ENCODE measurements at places on chromosomes 13 and 19.

DNA sequence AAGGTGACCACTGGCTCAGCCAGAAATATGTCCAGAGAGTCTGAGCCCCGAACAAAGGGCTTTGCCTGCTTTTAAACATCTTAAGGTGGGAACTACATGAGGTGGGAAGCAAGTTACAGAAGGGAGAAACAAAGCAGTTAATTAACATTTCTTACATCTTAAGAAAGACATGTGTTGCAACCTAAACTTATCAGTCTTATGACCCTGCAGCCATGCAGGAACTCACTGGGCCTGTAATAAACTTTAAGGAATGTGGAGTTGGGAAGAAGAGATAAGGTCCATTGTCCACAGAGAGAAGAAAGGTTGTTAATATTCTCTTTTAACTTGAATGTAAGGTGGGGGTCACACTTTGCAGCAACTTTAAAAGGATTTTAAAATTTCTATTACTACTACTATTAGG is 46.8 kb upstream of the CYP2A7 start:
- DNase-seq, result no peak

DNA sequence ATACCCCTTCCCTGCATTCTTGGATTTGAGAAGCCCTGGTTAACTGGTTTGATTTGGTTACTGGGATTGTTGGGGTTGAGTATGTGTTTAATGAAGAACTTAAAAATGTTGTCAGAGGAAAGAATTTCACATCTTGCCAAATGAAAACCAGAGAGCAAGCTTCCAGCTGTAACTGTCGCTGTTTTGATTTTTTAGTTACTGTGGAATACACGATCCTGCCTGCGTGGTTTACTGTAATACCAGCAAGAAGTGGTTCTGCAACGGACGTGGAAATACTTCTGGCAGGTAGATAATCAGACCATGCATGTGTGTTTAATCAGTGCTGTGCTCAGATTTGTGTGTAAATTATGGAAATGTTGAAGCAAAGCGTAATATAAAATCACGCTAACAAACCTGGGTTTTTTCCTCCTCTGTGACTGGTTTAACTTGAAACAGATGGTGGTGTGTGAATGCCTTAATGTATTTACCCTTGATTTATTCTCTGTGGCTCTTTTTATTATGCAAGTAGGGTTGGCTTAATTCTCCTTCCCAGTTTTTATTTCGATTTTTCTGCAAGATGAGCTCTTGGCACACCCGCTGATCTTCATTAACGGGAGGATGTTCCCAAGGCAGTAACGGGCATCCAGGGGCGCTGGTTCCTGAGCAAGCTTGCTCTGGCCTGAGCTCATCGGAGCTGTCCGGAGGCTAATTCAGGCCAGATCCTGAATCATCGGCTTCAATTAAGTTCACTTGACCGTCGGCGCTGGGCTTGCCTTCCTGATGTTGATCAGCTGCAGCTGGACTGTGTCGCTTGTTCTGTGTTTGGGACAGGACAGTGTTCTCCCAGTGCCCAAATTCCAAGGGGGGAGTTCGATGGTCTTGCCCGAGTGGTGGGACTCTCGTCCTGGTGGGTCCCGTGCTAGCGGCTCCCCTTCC is 16.0 kb downstream of the UPF1 start:
- DNase-seq, result no peak

GRCh38 chr13:69108486-69108885 is 999.1 kb upstream of the ATXN8OS start:
- no peak for DNase-seq

DNA sequence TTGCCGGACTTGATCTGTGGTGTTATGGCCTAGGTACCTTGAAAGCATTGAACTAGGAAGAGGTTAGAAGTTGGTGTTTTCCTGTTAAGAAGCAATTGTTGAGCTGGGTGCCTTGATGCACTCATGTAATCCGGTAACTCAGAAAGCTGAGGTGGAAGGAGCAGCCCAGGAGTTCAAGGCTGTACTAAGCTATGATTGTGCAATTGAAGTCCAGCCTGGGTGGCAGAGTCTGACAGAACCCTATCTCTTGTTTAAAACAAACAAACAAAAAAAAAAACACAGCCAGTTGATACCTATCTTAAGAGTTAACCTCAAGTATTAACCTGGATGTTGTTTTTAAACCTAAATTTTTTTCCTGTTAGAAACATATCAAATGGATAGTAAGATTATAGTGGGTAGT is 19.3 kb downstream of the SAFB start:
- no peak for DNase-seq

DNA sequence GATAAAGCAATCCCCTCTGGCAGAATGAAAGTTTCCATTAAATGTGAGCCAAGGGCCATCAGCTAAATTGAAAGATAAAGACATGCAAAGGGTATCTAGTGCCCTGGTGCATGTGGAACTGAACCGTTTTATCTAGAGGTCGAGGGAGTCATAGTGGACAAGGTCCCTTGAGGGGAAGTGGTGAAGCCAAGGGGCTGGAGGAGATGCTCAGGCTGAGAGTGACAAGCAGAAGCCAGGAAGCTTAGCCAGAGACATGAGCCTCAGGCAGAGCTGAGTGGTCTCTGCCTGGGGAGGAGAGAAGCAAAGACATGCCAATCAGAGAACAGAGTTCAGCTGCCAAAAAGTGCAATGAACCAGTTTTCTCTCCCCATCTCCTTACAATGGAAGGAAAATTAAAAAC is 68.1 kb upstream of the SLC10A2 start:
- no peak for DNase-seq

DNA sequence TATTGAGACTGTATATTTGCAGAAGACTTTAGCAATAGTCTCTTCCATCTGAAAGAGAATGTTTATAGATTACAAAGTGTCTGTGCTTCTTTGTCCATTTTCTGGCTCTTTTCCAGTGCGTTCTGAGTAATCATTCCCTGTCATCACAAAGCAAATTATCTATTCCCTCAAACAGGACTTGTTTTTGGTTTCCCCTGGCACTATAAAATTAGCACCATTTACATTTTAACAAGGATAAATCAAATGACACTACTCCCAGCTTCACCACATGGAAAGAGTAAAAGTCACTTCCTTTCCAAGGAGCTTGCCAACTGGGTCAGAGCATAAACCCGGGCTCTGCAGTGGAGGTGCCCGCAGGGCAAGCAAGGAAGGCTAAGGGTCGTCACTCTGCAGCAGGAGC is 88.1 kb downstream of the SHISA2 start:
- DNase-seq, result no peak

- DNase-seq, result peak; percentile 97
Observed at GRCh38 chr19:51407511-51408131, 9.8 kb downstream of the SIGLEC10 start.

- no peak for DNase-seq
Observed at GRCh38 chr13:45162821-45163220, 38.0 kb downstream of the KCTD4 start.

- DNase-seq, result peak; percentile 95
Observed at GRCh38 chr19:18879579-18880373, 16.2 kb downstream of the CERS1 start.

DNA sequence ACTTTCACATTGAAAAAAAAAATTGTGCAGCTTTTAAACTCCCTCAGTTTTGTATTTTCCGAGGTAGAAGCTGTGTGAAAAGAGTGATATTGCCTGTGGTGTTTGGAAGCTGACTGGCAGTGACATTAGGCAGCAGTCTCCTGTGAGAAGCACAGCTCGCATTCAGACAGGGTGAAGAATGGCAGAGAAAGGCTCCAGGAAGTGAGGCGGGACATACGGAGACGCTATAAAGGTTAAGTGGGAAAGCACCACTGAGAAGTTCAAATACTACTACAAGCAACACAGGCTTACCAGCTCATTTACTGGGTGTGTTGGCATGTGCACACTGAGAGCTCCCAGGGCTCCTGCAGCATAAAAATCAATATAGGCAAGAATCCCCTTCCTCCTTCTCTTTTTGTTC is 88.4 kb downstream of the RXFP2 start:
- DNase-seq, result no peak

DNA sequence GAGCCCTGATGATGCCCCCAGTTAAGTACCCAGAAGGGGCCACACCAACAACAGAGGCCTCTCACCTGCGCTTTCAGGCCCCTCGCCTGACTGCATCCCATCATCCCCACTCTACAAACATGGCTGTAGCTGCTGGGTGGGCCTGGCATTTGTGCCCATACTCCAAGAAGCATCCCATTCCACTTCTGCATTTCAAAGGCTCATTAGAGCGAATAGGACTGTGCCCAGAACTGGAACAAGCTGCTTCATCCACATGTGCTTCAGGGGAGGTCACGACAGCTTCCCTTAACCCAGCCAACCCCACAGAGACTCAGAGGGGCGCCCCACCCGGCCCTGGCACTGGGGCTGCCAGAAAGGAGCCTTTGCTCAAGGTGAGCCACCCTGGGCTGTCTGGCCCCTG is 156.9 kb downstream of the SIPA1L3 start:
- DNase-seq, result no peak

DNA sequence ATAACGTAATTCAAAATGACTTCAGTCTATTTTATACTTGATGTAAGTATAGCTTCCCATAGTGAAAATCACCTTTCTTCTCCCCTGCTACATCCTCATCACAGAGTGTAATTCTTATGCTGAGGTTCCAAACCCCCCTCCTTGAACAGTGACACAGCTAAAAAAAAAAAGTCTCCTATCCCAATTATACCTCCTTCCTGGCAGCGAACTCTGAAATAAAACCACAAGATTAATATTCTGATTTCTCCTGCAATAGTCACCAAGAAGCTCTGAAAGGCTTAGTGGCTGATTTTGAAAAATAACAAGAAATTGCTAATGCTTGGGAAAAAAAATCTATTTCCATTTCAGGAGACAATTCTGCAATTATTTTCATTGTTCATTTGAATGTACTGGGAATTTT is 36.3 kb downstream of the EFNB2 start:
- no peak for DNase-seq

DNA sequence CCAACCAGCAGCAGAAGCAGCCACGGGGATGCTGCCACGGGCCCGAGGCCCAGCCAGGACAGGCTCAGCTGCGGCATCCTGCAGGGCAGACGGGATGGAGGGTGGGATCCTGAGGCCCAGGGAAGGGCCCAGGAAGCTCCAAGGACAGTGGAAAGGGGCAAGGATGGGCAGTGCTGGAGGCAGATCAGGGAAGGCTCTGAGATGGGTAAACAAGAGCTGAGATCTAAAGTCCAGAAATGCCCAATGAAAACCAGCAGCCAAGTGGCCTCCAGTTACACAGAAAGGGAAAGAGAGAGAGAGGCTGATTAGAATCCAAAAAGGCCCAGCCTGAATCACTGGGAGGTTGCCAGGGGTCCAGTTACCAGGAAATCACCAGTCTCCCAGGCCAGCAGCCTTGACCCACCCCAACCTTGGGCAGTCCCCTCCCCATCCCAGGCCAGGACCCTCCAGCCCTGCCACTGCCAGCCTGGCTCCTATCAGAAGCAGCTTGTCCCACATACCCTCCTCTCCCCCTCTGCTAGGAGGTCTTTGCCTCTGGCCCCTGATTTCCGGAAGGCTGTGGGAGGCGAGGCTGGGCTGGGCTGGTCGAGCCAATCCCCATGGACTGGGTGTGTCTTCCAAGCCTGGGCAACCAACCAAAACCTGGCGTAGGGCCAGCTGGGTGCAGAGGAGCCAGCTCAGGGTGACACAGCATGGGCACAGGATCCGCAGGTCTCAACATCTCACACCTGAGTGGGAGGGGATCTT is at the start of gene CYP4F11:
CYP4F11 (minus strand) TSS at position 198 of the 747 bp plus-strand sequence; CDS start at position 77, 121 bp downstream.
- peak; percentile 74 for DNase-seq

DNA sequence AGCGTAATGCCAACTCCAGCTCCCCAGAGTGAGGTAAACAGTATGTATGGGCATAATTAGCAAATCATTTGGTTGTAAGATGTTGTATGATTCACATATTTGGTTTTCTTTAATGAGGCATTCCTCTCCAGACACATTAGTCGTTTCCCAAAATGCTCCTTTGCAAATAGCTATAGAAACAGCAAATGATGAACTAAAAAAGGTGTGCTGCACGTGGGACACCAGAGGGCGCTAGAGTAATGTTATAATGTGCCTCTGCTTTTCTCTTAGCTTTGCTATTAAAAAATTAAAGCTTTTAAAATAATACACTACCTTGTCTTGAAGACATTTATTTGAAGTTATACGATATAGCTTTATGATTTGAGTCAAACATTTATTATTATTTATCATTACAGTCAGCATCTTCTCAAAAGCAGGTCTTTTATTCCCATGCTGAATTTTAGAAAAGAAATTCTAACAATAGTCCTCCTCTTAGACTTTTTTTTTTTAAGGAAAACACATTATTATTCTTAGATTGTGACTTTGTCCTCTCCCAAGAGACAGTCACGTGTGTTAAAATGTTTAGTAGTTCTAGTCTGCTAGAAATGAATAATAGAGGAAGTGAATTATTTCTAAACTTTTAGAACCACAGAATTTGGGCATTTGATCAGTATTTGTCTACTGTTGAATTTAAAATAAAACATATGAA is 121.6 kb upstream of the FRY start:
- DNase-seq, result peak; percentile 83

DNA sequence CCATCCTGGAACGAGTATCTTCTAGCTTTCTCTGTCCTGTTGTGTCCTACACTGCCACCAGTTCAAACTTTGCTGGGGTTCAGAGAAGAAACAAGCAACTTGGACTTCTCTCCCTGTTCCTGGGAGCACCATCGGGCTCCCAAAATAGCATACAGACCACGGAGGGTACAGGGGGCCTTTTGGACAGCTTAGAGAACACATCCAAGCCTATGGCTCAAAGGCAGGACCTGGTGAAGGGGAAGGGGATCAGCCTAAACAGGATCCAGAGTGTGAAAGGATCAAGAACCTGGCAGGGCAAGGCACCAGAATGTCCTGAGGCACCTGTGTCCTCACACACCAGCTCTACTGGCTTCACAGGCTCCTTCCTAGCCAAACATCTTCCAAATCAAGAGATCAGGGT is 1336.5 kb downstream of the UQCRFS1 start:
- no peak for DNase-seq

- DNase-seq, result no peak
Observed at GRCh38 chr19:1725100-1726064, 27.9 kb upstream of the ONECUT3 start.

DNA sequence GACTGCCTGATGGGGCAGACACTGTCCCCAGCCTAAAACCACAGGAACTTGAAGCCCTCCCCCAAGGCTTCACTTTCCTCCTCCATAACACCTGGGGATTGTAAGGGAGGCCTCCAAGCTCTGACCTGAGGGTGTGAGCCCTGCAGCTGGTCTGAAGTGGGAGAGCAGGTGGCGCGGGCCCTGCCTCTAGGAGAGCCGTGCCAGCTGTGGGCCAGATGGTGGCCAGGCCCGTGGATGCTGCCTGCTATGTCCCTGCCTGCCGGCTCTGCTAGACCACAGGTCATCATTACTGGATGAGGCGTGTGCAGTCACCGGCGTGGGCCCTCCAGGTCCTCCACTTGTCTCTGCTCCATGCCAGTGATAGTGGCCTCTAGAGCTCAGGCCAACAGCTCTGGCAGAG is 3.5 kb upstream of the KLHL26 start:
- no peak for DNase-seq

DNA sequence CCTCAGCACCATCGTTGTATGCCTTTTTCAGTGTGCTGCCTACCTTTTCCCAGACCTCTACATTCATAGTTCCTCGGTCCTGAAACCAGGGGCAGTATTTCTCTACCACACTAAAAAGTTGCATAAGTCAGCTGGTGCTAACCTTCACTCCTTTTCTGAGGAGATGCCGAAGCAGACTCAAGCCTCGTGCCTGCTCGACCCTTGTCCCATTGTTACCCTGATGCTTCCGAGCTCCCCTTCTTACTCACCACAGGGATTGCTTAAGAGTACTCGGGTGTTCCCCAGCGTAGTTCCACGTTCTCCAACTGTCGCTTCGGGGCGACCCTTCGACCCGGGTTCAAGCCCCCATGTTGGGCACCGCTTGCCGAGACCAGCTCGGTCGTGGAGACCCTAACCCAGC is 19.0 kb upstream of the IL17D start:
- DNase-seq, result no peak

GRCh38 chr13:111663953-111664421 is 343.5 kb downstream of the TEX29 start:
- no peak for DNase-seq

GRCh38 chr19:2803486-2804155 is 16.0 kb upstream of the ZNF554 start:
- no peak for DNase-seq

All from Karpas-422 (cell line).